Activated CD8-positive, alpha-beta memory T cell treated with anti-CD3 and anti-CD28 coated beads for 1 hour (primary cell): ENCODE measurements at places on chromosomes 3 and 15.

- no peak for DNase-seq
Measured at GRCh38 chr15:89837134-89837829, 22.6 kb upstream of the ANPEP start.

DNA sequence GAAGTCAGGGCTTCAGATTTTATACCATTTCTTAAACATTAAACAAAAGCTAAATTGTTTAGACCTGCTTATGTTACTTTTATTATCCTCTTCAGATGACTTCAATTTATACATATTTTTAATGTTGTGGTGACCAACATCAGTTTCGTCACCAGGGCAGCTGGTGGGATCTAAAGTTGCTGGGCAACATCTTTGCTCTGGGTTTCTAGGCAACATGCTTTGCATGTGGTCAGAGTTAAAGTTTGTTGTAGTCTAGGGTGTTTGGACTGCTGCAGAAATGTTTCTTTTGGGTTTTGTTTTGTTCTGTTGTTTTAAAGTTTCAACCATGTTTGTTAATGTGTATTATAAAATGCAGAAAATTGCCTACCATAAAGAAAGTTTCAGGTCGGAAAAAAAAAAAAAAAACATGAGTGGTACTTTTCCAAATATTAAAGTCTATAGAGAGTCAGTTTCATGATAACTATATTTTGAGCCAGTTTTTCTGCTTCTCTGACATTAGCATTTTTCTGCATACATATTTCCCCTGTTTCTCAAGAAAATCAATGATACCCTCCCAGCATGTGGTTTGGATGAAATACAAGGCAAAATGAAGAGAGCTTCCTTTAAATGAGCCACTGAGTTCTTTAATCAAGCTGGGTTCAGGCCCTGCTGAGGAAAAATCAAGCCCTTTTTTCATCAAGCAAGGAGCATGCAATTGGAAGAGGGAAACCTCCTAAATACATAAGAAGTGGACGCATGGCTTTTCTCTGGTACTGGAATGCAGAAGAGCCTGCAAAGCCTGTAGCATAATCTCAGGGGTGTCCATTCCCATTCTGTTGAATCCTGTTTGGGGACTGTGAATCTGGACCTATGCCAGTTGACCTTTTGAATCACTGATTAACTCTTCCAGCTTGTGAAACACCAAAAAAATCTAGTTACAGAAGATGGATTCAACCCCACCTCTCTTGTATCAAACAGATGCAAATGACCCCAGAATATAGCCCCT is 35.0 kb upstream of the VGLL3 start:
- no peak for DNase-seq

DNA sequence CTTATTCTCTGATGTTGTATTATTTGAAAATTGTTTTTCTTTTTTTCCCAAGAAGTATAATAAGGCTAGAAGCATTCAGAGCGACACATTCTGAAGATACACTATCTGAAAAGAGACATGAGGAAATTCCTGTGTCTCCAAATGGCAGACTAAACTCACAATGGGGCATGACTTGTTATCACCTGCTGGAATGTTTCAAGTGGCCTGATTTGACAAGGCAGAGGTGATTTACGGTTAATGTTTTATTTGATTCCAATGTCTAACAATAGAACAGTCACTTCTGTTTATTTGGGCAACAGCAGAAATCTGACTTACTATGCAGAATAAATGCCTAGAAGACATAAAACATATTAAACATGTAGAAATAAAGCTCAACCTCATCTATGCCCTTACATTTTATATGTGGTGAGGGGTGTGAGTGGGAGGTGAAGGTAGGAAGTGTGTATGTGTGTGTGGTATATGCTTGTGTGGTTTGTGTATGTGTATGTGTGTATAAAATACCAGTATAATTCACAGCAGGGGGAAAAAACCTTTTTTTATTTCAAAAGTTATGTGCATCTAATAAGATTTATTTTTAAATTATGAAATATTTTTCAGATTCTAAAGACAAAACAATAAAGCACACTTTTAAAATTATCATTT is 1051.7 kb downstream of the ROBO2 start:
- DNase-seq, result no peak

GRCh38 chr3:74575857-74576256 is 38.6 kb downstream of the CNTN3 start:
- no peak for DNase-seq

DNA sequence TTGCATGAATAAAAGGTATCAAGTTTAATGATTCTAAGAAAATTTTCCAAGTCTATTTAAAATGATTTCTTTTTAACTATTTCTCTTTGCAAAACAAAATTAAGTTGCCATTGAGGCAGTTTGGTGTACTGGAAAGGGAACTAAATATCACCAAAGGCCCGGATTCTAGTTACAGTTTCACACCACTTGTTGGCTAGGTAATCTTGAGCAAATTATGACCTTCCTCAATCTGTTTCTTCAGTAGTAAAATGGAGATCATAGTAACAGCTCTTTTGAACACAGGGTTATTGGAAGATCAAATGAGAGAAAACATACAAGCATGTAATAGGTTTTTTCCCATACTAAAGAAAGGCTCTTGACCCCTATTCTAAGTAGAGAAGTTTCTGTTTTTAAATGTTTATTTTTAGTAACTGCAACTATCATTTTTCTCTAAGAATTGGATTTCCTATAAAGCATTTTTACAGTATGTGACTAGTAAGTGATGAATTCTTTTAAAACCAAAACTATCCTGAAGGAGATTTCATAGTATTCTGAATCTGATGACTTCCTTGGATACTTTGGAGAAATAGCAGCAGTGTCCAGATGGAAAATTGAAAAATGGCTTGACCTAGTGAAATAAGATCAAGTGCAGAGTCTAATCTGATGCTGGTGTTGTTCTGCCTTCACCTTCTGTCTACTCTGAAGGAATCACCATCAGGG is 15.7 kb downstream of the SCAANT1 start:
- no peak for DNase-seq

DNA sequence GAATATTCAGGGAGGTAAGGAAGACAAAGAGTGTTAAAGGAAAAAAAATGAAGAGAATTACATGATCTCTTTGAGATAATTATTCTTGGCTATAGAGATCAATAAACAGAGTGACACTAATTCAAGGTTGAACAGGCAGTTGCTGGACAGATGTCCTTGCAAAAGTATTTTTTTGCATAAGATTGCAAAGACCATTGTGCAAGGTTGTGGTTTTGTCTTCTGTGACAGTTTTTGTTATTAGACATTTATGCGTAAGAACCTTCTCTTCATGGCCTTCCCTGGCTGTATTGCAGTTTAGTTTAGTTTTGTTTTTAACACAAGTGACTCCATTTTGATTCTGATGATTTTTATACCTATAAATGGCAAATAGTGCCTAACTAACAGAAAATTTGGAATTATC is 682.8 kb upstream of the ARPP21 start:
- DNase-seq, result no peak

- DNase-seq, result no peak
Measured at GRCh38 chr15:88833731-88834100, 30.5 kb downstream of the ACAN start.

GRCh38 chr3:127670761-127671522 is 1.8 kb upstream of the ABTB1 start:
- DNase-seq, result no peak

GRCh38 chr3:64150623-64151207 is 74.6 kb downstream of the PRICKLE2 start:
- no peak for DNase-seq

DNA sequence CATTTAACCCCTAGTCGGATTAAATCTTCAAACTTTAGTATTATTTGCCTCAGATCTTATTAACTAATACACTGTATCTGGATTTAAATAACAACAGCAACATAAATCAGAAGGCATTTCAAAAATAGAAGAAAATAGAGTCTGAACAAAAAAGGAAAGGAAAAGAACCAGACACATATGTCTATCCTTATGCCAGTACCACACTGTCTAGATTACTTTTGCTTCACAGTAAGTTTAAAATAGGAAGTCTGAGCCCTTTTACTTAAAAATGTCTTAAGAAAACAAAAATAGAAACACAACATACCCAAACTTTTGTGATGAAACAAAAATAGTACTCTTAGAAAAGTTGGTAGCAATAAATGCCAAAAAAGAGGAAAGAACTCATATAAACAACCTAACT is 1615.8 kb downstream of the SI start:
- DNase-seq, result no peak

DNA sequence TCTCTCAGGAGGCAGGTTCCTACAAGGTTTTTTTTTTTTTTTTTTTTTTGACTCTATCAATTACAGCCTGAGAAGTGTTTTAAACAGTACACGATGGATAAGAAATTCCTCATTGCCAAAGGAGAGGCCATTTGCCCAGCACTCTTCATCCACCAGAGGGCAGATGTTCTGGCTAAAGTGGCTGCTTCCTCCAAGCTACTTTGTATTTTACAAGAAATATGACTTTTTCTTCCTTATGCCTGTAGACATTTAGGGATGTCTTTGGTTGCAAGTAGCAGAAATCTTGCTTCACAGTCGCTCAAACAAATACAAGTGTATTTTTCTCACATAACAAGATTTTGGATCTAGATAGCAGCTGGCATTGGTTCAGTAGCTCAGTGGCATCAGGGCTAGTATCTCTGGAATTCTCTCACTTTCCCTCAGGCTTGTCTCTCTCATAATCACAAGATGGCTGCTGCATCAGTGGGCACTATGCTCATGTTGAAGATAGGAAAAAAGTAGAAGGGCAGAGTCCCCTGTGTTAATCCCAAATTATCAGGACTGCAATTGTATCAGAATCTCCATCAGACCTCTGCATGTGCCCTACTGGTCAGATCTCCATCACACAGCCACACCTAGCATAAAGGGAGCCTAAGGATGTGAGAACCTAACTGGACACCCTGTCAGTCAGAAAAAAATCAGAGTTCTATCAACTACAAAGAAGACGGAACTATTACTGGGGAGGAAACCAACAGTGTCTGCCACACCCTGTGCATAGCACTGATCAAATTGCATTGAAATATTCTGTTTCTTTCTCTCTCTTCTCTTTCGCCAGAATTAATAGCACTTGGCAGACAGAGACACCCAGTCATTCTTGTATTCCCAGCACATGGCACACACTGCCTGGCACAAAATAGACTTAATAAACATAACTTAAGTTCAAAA is 138.9 kb upstream of the COL8A1 start:
- DNase-seq, result no peak

GRCh38 chr15:33152502-33153109 is 41.9 kb downstream of the FMN1 start:
- no peak for DNase-seq

DNA sequence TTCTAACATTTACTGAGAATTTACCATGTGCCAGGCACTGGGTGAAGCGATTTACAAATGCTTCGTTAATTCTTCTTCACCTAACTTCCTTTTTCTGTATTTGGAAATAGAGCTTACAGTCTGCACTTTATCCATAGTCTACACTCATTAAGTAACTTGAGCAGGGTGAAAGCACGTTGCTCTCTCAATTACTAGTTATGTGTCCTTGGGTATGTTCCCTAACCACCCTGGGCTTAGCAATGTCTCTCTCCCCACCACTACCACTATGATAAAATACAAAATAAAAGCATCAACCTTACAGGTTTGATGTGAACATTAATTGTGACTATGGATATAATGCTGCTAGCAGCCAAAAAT is 172.9 kb upstream of the SLC2A2 start:
- no peak for DNase-seq

GRCh38 chr3:5456199-5456598 is 268.7 kb downstream of the EDEM1 start:
- no peak for DNase-seq

DNA sequence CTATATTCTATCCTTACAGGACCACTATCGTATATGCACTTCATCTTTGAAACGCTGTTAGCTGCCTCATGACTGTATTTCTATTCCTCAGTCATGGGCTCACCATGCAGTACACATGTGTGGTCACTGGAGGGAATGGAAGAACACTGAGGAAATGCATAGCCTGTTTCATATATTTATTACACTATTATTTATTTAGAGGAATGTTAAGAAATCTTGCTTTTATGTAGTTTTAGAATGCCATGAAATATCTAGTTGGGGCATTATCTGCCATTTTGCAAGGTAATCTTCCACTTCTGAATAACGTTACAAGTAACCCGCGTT is 155.7 kb downstream of the IGF1R start:
- no peak for DNase-seq

DNA sequence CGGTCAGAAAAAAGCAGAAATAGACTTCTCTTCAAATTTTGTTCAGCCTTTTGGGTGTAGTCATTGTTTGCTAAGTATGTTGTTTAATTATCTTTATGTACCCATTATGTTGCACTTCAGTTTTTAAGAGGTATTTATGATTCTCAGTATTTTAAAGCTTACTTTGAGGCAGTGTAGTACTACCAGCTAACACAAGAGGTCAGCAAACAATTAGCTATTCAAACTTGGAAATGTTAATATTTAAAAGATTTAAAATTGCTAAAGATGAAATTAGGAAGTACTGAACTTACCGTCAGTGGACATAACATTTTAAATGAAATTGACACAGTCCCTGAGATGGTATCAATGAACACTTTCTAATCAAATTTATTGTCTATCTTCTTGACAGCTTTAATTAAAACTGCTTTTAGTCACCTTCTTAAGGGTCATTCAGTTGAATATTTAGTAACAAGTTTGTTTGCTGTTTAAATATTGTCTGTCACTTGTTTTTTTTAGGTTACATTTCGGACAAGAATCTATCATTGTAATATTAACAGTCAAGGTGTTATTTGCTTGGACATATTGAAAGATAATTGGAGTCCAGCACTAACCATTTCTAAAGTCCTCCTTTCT is 28.1 kb downstream of the NKIRAS1 start:
- no peak for DNase-seq

- no peak for DNase-seq
Measured at GRCh38 chr3:51968170-51968775, 1.0 kb upstream of the PCBP4 start.

DNA sequence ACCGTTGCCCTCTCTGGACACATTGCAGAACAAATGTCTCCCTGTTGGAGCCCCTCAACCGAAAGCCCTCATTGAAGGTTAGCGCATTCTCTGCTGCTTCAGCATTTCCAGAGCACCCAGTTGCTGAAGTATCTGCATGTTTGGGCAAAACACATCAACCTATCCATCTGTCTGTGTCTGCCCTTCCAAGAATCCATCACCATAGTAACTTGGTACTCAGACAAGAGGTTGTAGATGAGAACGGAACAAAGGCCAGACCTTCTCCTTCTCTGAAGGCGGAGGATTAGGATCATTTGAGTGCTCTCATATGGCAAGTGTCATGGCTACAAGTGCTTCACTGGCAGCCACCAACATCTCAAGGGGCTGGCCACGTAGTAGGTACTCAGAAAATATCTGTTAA is 23.1 kb upstream of the RHO start:
- DNase-seq, result no peak

DNA sequence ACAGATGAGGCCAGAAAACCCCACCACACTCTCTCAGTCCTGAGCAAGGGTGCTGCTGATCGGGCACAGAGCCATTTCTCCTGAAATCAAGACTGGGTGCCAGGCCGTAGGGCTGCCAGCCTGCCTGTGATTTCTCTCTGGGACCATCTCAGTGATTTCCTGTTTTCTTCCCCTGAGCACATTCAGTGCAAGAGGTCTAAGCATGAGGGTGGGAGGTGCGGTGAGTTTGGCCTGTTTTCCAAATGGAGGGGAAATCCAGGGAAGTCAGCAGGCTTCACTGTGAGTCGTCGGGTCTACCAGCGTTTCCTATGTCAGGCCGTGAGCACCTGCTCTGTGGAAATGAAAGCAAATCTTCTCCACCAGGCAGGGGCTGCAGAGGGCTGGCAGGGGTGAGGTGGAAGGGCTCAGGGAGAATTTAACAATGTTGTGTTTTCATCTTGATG is 82.3 kb downstream of the ST6GAL1 start:
- DNase-seq, result peak; percentile 5
